Activated CD4-positive, alpha-beta T cell treated with anti-CD3 and anti-CD28 coated beads, Interleukin-10, Interleukin-2, amounts not matched to agents 100 ng/mL and 50 ng/mL, durations not matched to agents 16 hours and 8 hours (primary cell): ENCODE measurements at places on chromosomes 7 and 10.

GRCh38 chr10:71774916-71775702, 1.8 kb upstream of the VSIR start:
- DNase-seq: no peak

DNA sequence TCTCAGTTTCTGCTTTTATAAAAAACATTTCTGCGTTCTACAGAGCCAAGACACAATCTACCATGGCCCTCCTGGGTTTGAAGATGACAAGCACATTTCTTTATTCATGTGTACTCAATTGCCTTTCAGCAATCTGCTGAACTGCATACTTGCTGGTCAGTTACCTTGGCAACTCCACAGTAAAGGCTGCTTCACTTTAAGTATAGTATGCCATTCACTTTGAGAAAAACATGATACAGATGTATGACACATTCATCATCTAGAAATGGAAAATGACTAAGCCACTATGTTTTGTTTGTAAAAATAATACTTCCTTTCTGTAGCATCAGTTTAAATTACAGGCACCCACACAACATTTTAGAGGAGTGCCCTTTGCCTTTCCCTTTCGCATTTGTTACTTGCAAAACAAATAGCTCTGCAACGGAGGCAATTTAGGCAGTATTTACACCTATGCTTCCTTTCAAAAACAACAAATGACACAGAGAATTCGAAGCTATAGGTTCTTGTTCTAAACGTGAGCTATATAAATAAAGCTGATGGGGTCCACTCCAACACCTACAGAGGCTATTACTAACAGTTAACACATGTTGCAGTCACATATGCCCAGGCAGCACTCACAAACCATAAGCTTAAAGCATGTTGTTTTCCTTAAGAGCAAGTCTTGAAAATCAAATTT, 23.5 kb downstream of the SGCE start:
- peak; percentile 39 for DNase-seq

GRCh38 chr7:17618652-17618974, 320.2 kb downstream of the AHR start:
- no peak for DNase-seq

DNA sequence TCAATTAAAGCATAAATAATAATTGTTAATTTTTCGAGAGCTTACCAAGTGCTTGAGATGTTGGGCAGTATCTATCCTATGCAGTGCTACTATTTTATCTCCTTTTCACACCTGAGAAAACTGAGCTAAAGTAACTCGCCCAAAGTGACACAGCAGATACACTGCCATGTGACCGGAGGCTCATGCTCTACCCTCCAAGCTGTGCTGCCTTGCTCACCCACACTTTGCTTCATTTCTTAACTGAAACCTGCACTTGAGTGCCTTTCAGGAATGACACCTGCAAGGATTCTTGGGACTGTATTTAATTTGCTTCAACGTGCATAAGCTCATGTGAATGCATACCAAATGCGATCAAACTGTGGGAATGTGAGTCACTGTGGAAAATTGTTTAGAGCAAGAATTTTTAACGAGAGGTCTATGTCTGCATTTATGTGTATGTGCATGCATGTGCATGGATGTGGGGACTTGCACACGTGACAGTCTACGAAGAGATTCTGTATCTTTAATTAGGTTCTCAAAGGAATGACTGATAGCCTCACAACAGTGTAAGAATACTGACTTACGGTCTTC, 119.2 kb downstream of the ADCYAP1R1 start:
- no peak for DNase-seq

GRCh38 chr7:96184783-96185182, 137.1 kb downstream of the SLC25A13 start:
- DNase-seq: no peak

DNA sequence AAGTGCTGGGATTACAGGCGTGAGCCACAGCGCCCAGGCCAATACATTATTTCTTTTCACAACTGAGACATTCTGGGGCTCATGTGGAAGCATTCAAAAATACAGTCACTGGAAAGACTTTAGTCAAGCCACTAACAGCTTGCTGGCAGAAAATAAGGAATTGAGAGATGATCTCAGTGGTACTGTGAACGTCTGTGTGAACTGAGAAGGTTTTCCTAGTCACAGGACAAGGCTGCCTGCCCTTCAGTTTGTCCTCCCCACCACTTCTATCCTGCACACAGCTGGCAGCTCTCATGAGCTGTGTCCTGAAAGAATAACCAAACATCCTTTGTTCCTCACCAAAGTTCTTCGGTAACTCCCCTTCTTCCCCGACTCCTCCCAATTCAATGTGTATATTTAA, 31.3 kb upstream of the ITGA8 start:
- DNase-seq: no peak

- DNase-seq: no peak
These were observed 30.4 kb upstream of the EN2 start for GRCh38 chr7:155427411-155428038.

DNA sequence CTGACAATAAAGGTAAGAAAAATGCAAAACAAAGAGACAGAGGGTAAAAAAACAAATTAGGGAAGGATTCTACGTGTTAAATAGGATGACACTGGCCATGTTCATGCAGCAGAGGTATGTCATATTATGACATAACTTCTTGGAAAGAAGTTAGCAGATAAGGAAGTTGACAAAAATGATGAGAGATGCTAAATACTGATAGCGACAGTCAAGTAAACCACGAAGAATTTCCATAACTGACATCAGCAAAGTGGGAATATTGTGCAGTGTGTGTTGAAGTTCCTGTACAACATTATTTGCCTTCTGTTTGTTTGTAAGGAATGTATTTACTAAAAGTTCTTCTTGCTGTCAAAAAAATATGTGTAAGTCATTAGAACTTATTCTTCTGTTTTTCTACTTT, 29.5 kb downstream of the MDH2 start:
- DNase-seq: peak; percentile 14

- DNase-seq: peak; percentile 40
These were observed 97.6 kb downstream of the LYZL1 start for GRCh38 chr10:29386342-29386999.

DNA sequence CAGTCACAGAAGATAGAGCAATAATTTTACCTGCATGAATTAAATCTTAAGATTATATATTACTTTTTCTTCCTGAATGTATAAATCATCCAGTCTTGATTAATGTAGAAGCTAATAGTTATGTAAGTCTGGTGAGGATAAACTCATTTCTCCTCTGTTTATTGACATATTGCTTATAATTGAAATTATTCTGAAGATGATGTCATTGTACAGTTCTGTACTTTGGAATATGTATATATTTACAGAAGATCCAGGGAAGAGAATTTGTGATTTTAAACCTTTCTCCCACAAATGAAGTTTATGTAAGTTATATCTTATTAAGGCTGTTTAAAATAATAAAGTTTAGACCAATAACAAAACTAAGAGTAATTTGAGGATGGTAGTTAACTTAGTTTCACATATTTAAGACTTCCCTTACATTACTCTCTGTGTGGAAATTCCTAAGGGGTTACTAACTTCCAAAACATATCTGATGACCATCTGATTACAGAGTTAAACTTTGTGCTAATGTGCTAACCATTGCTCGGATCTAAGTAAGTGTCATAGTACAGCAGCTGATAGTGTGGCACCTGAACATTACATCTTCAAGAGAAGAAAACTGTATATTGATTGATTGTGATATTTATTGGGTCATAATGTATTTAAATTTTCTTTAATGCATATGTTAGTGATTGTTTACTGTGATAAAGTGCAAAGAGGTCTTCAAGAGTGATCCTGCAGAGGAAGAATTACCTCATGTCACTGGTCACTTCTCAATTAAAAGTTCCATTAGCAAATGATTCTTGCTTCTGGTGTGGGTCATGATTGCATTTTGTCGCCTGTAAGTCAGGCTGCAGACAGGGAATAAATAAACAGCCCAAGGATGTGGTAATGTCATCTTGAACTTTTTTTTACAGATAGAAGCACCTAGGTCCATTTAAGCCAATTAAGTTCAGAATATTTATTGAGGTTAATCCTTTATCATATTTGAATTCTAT, 96.9 kb downstream of the UBE3C start:
- no peak for DNase-seq

- DNase-seq: peak; percentile 8
These were observed 29.6 kb downstream of the POR start for GRCh38 chr7:75944507-75944906.

DNA sequence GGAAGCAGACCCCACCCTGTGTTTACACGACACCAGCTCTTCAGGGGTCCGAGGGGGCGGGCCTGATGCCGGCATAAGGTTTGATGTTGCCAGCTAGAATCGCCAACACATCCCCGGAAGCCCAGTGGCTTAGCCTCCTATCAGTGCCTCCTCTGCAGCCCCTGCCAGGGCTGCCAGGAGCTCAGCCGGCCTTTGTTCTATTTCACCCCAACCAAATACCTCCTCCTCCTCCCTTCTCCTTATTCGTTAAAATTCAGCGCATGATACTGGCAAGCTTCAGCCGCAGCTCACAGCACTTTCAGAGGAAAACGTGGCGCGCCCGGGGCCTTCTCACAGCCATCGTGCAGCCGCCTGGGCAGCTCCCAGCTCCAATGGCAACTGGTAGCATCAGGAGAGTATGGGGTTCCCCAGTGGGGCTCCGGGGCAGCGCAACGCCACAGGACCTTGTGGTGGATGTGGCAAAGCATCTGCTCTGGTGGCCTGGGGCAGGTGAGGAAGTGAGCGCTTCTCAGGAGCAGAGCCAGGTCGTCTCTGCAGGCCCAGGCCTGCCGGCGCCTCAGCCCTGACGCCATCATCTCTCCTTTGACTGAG, 176.4 kb upstream of the RHEB start:
- DNase-seq: no peak

DNA sequence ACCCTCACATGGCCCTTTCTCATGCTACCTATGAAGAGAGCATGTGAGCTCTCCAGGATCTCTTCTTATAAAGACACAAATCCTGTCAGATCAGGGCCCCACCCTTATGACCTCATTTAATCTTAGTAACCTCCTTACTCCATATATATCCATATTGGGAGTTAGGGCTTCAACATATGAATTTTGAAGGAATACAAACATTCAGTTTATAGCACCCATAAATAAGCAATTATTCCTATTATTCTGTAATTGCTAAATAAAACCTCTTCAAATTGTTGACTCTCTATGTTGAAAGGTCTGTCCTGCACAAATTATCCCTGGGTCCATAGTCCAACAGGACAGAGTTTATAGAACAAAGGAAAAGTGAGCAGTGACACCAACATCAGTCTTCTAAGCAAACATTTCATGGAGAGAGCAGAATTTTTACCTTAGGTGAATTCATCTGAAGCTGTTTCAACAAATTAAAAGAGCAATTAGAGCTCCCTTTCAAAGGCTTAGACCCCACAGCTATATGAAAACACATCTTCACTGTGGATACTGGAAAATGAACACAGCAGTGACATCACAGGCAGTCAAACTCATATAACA, 12.2 kb downstream of the DOCK4 start:
- no peak for DNase-seq

- DNase-seq: no peak
These were observed 89.7 kb upstream of the CDK6 start for GRCh38 chr7:92925876-92926696.

- DNase-seq: no peak
These were observed 591.6 kb downstream of the LRMDA start for GRCh38 chr10:76023007-76023406.

DNA sequence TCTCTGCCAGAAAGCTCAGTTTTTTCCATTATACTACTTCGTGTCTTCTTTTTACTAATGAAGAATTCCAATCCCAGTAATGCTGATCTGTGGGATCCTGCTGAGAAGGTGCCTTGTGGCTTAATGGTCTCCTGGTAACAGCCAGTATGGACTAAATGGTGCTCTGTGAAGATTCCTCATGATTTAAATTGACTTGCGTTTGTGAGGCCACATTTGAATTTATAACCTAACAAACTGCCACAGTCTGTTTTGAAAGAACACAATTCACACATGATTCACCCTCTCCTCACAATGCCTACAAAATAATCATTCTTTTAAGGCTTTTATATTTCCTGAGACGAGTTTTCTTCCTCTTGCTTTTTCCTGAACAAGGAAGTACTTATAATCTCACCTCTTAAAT, 140.0 kb downstream of the MBL2 start:
- DNase-seq: no peak

GRCh38 chr7:91427051-91427450, 162.8 kb downstream of the FZD1 start:
- no peak for DNase-seq

DNA sequence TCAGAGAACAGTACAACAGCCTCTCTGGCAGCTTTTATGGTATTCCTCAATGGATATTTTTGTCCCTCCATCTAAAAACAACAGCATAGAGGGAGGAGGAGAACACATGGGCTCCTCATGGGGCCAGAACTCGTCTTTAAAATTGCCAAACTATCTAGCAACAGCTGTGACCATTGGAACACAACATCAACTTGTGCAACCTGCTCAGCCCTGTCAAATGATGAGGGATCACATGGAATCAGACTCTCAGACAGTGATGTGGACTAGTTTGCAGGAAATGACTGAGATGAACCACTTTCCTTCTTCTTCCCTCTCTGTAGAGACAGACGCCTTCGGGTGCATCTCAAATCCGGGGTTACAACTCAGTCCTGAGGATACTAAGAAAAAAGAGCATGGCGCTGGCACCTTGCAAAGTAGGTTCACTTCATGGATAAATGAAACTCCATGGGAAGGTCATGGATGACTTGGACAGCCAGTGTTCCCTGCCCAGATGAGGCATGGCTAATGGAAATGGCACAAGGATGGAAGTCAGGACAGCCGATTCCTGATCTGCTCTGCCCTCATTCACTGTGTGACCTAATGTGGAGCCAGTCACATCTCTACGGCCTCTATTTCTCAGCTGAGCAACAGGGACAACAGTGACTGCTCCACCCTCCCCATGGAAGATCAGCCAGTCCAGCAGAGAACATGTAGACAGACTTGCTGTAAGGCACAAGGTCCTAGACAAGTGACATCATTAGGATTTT, 24.6 kb upstream of the DGKI start:
- DNase-seq: no peak
